Stimulated activated CD8-positive, alpha-beta memory T cell treated with anti-CD3 and anti-CD28 coated beads, Interleukin-15, amount 100 ng/mL, for 24 hours (primary cell): ENCODE measurements at places on chromosomes 2 and 18.

GRCh38 chr2:121001641-121002040, 266.0 kb downstream of the GLI2 start:
- DNase-seq: no peak

GRCh38 chr2:45220227-45220626, 211.0 kb upstream of the SIX2 start:
- DNase-seq: no peak

DNA sequence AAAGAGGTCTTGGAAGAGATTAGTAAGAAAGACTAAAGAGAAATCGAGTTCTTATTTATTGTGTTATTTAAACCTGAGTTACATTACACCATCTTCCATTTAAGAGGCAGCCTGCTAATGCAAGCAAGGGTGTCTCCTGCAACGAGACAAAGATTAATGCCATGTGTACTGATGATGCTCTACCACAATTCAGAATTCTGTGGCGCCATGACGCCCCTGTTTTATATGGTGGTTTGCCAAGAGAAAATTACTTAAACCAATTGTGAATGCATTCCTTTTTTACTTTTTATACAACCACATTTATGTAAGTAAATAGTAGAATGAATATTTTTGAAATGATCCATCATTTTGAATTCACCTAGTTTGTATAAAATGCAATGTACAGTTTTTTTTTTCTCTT, 356.1 kb upstream of the ZEB2 start:
- DNase-seq: no peak

- DNase-seq: no peak
These were observed 63.3 kb downstream of the COL3A1 start for GRCh38 chr2:189037518-189037917.

GRCh38 chr2:196399722-196400691, 228.6 kb upstream of the STK17B start:
- DNase-seq: no peak

GRCh38 chr2:225065882-225066281, 23.6 kb upstream of the DOCK10 start:
- no peak for DNase-seq

DNA sequence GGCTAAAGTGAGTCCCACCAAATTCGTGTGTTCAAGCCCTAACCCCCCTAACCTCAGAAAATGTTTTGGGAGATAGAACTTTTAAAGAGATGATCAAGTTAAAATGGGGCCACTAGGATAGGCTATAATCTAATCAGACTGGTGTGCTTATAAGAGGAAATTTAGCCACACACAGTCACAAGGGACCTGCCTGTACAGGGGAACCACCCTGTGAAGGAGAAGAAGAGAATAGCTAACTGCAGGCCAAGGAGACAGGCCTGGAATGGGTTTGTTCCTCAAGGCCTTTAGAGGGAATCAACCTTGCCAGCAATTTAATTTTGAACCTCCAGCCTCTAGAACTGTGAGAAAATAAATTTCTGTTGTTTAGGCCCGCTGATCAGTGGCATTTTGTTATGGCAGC, 36.0 kb upstream of the TANK start:
- DNase-seq: no peak

DNA sequence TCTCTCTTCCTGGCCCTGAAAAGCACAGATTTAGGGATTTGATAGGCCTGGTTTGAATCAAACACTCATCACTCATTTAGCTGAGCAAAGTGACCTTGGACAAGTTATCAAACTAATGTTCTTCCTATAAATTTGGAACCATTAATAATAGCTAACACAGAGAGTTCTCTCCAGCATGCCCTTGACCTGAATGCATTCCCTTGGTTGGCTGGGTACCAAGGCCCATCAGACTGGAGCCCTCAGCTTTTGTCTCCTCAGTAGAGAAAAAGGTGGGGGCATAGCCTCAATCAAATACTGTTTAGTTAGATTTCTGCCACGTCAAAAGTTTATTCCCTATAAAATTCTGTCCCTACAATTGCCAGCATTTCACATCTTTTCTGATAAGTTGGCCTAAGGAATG, 13.8 kb upstream of the MRPL19 start:
- DNase-seq: no peak

- DNase-seq: no peak
These were observed at the start of gene MLPH for GRCh38 chr2:237486819-237487448. TSS of gene MLPH (plus strand) at chr2:237487251. CDS start at chr2:237493427, 6,176 bp downstream.

GRCh38 chr2:238162251-238162845, 3.6 kb downstream of the ERFE start:
- no peak for DNase-seq

DNA sequence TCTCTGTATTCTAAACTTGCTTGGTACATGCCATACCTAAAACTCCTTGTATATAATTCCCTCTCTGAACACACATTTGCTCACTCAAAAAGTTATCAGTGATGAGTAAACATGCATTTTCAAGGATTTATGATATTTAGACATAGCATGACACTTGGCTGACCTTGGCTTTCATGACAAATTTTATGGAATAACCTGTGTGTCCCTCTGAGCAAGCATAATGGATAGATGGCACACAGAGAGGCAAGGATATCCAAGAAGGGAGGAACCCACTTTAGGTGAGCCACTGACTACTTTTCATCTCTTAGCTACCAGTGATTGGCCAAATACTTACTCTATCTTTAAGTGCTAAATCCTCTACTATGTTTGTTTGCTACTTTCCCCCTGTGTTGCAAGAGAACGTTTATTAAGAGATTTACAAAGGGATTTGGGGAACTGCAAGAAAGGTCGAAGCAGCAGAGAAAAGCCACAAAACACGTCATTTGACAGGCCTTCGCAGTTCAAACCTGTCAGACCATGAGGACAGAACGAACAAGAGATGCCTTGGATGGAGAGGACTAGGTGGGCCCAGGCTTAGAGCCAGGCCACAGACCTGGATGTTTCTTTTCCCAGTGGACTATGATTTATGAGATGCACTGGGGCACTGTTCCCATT, 379.9 kb downstream of the NBAS start:
- DNase-seq: no peak

- no peak for DNase-seq
These were observed 33.8 kb upstream of the HAAO start for GRCh38 chr2:42826231-42826630.

DNA sequence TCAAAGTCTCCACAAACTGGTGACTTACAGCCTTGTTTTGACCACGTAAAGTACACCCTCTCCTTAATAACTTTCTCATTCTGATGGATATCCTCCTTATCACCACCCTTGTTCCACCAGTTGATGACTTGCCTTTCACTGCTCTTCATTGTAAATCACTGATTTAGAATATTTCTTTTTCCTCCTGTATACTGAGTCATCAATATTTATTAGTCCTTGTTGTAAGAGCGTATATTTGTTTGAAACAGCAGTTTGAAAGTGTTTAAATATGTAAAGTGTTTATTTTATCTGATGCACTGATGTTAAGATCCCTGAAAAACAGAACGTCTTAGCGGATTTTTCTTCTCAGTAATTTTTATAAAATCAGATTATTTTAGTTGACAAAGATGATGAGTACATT, 34.2 kb upstream of the DYSF start:
- DNase-seq: no peak

GRCh38 chr2:144453486-144454158, 66.3 kb downstream of the ZEB2 start:
- no peak for DNase-seq

- DNase-seq: no peak
These were observed 288.3 kb upstream of the FN1 start for GRCh38 chr2:215724146-215724545.

GRCh38 chr18:53489266-53489665, 735.2 kb downstream of the MBD2 start:
- DNase-seq: no peak

DNA sequence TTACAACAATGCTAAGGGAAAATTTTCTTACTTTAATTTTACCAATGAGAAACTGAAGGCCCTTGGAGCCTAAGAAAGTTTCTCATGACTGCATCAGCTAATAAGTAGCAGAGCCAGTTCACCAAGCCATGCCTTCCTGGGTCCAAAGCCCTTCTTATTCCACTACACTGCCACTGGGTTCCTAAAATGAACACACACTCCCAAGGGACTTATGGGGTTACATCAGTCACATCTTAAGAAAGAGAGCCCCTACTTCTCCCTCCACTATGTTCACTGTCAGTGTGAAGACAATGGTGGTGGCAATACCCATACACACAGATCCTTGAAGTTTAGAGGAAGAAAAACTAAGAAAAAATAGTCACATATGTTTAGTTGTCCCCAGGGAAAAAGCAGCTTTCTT, 20.6 kb downstream of the MBD2 start:
- no peak for DNase-seq

DNA sequence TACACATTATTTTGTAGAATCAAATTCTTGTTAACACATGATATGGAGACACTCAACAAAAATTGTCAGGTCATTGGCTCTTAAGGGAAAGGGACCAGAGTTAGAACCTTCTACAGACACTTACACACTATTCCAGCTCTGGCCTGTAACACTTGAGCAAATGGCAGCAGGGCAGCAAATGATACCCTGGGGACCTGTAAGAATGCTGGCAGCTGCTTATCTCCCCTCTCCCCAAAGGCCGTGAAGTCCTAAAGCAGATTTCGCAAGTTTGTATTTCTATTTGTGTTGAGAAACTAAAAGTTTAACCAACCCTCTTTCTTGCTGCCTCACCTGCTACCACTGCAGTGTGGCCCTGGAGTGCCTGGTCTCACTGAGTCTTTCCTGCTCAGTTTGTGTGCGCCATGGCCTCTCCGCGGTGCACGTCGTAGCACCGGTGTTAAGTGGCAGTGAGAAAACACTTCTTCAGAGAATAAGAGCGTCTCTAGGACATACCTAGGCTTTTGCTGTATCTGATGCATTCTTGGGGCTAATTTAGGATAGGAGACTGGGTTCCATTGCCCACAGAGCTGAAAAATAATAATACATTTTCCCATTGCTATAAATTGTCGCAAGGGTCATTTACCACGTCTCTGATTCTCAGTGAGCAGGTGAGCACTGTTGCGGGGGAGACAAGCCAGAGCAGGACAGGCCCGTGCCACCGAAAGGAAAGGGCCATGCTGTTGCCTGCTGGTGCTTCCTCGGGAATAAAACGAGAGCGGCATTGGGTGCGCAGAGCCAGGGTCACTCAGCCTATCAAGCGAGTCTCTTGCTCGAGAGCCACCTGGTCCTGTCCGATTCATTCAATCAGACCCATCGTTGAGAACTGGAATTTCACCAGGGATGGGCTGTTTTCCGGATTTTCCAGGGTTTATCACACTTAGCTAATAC, 204.9 kb downstream of the PTGR3 start:
- no peak for DNase-seq

DNA sequence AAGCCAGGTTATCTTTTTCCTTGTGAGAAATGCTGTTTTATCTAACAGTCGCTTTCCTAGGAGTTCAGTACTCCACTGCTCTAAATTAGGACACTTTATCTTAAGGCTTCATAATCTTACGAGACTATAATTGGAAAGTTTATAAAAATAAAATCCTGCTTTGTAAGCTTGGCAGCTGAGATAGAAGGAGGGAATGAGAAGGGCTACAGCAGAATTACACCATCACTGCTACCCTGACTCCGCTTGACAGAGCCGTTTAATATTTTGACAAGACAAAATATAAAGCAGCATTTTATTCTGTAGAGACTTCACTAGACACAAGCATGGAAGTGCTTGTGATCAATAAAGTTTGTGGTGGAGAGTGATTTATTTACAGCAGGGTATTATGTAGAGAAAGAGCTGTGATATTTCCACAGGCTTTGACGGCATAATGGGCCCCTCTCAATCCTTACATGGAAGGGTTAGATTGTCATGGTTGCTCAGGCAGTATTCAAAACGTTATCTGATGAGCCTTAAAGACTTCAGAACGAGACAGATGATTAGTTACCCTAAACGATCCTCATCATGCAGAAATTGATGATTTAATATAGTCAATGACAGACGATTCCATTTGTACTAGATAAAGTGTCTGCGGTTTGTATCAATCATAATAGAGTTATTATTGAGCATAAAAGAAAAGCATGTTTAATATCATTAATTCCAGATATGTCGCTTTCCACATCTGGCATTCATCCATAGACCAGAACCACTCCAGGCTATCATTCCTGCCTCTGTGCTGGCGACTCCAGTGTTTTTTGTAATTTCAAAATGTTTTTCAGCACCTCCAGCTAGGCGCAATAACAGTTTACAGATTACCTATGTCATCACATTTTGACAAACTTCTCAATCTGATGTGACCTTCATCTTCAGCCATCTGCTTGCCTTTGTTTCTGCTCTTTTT, 242.2 kb downstream of the FIGN start:
- no peak for DNase-seq

- no peak for DNase-seq
These were observed 25.7 kb upstream of the THOC1 start for GRCh38 chr18:293536-293935.

DNA sequence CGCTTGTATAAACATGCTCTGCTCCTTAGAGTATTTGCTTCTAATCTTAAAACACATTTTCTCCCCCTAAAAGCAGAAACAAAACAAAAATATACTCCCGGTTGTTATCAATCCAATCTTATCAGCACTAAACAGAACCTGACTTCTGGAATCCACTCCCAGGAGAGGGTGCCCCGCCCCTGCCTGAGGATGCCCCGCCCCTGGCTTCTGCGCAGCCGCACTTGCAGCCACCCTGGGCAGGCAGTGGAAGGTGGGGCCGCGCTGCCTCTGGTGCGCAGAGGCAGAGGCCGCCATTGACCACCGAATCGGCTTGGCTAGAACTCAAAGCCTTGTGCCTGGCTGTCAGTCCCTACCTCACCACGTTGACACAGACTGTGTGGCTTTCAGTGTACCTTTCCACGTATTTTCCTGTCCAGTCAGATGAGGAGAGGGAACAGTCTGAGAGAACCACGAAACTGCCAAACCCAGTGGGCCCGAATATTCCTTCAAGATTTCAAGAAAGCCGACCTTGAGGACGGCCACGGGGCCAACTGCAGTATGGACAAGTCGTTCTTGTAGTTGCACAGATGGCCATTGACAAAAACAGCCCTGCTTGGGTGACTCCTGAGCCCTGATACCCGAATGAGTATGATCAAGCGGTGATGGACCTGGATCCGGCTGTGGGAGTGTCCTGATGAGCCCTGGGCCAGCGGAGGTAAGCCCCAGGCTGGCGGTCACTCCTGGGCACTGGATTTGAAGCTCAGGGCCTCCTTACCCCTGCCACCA, 46.2 kb upstream of the ARHGAP28 start:
- no peak for DNase-seq

- DNase-seq: no peak
These were observed 158.3 kb downstream of the ANTXR1 start for GRCh38 chr2:69171116-69171896.

- DNase-seq: no peak
These were observed 98.8 kb downstream of the CTAGE1 start for GRCh38 chr18:22318745-22319407.

- DNase-seq: no peak
These were observed 11.2 kb upstream of the IKZF2 start for GRCh38 chr2:213162516-213163118.

- DNase-seq: no peak
These were observed 140.9 kb downstream of the PIEZO2 start for GRCh38 chr18:11008505-11008904.

DNA sequence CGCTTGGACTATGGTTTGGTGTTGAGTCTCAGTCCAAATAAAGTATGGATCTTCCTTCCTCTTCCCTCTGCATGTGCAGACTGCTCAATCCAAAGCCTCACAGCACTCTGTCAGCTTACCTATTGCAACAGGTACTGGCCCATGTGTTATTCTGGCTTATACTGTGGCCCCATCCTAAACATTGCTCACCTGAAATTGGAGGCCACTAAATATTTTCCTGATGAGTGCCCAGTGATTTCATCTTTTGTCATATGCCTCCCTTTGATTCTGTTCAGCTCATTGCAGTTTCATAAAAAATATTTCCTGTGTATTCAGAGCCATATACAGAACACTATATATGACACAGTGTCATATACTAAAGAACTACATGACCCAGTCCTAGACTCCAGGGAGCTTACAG, 86.3 kb upstream of the FAM136A start:
- DNase-seq: no peak

- no peak for DNase-seq
These were observed 611.3 kb upstream of the SYT4 start for GRCh38 chr18:43888598-43888997.
